ENCODE measurements at places on chromosomes 13 and 19.

- DNase-seq: no peak
Observed at GRCh38 chr13:35309706-35310105, 166.8 kb downstream of the MAB21L1 start.

DNA sequence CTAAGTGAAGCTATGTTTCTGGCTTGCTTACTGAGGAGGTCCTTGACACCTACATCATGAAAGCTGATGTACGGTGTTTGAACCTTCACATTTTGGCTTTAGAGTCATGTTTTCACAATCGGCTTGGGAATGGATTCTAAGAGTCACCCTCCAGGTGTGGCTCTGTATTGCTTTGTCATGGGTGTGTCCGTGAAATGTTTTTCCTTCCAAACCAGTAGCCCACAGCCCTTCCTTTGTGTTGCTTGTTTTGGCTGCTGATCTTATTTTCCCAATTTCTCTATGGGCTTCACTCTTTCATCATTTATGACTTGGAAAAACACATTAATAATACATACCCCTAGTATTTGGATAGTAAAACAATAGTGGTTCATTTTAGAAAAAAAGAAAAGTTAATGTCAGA lies 240.6 kb downstream of the GGACT start:
- DNase-seq: no peak

DNA sequence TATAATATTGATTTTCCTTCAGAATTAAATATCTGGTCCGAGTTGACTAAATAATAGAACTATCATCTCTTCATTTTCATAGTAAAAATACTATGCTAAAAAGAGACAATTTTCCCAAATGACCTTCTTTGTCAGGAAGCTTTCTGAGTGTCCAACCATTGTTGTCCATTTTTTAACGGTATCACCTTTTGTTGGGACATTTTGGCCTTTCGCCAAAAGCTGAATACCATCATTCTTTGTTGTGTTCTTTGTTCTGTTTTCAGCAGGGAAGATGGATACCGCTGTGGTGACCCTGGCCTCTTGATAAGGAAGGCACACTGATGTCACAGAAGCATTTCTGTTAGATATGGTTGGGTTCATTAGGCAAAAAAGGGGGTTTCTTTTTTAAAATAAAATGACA lies 654.4 kb upstream of the GPC6 start:
- no peak for DNase-seq

DNA sequence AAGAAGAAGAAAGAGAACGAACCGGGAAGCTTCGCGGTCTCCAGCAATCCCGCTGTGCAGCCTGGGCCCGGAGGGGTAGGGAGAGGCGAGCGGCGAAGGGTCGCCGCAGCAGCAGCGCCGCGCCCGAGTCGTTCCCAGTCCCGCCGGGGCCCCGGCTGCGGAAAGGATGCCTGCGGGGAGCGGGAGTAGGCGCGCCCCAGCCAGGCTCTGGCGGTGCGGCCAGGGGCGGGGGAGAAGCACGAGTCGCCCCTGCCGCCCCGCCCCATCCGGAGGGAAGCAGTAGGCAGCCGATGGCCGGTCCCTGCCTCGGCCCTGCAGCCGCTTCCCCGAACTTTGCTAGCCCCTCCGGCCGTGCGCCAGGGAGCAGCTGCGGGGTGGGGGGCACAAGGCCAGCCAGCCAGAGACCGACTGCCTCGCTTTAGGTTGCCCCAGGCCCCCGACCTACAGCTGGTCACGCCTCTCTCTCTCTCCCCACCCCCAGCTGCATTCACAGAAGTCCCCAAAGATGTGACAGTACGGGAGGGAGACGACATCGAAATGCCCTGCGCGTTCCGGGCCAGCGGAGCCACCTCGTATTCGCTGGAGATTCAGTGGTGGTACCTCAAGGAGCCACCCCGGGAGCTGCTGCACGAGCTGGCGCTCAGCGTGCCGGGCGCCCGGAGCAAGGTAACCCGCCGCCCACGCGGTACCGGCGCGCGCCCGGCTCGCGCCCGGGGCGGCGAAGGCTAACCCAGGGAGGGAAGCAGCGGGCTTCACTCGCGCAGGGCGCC lies 1.1 kb downstream of the VSTM2B start:
- DNase-seq: no peak

- no peak for DNase-seq
Observed at GRCh38 chr13:102724923-102725322, 30.1 kb upstream of the METTL21C start.

GRCh38 chr19:49887665-49888509 lies 8.8 kb downstream of the IL4I1 start:
- DNase-seq: no peak

GRCh38 chr19:10812902-10813404 lies 23.1 kb downstream of the TMED1 start:
- DNase-seq: no peak

- no peak for DNase-seq
Observed at GRCh38 chr19:43777163-43777695, 3.5 kb downstream of the KCNN4 start.

- DNase-seq: no peak
Observed at GRCh38 chr13:50594276-50595051, 249.0 kb downstream of the DLEU7 start.

DNA sequence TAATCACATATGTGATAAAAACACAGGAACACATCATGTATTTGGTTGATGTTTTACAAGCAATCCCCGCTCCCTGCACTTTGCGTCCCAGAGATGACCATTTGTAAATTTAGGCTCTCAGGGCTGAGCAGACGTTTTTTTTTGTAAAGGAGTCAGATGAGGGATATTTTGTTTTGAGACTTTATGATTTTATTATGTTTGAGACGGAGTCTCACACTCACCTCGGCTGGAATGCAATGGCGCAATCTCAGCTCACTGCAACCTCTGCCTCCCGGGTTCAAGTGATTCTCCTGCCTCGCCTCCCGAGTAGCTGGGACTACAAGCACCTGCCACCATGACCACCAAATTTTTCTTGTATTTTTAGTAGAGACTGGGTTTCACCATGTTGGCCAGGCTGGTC lies 1.4 kb downstream of the TLE6 start:
- no peak for DNase-seq

- no peak for DNase-seq
Observed at GRCh38 chr19:48368936-48369335, 4.8 kb downstream of the SYNGR4 start.

DNA sequence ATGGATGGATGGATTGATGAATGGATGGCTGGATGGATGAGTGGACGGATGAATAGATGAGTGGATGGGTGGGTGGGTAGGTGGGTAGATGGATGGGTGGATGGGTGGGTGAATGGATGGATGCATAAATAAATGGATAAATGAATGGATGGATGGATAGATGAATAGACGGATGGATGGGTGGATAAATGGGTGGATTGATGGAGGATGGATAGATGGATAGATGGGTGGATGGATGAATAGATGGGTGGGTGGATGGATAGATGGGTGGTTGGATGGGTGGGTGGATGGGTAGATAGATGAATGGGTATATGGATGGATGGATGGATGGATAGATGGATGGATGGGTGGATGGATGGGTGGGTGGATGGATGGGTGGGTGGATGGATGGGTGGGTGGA lies 84.9 kb upstream of the ZNF536 start:
- no peak for DNase-seq

- no peak for DNase-seq
Observed at GRCh38 chr13:83877651-83878355, 4.5 kb downstream of the SLITRK1 start.

- peak; percentile 47 for DNase-seq
Observed at GRCh38 chr19:32570081-32570785, 10.8 kb upstream of the PDCD5 start.

GRCh38 chr13:69580255-69580654 lies 527.4 kb upstream of the ATXN8OS start:
- DNase-seq: no peak

- DNase-seq: no peak
Observed at GRCh38 chr13:25881136-25881926, 170.5 kb downstream of the SHISA2 start.

DNA sequence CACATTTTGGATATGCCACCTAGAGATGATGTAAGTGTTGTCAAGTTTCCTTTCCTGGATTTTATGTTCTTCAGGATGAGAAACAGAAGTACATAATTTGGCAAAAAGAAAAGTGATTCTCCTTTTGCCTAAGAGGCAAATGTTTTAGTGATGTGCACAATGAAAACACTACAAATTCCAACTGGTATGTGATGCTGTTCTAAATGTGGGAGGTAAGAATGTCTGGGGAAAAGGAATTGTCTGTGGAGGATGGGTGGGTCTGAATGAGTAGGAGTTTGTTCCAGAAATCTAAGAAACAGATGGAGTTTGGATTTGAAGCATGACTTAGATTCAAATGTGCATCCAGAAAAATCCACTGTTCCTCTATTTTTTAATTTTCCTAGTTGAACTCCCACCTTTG lies 473.6 kb upstream of the SPRY2 start:
- DNase-seq: no peak

- DNase-seq: no peak
Observed at GRCh38 chr13:23796551-23796950, 92.6 kb downstream of the MIPEP start.

GRCh38 chr13:76609643-76610042 lies 276.6 kb downstream of the KCTD12 start:
- DNase-seq: no peak

DNA sequence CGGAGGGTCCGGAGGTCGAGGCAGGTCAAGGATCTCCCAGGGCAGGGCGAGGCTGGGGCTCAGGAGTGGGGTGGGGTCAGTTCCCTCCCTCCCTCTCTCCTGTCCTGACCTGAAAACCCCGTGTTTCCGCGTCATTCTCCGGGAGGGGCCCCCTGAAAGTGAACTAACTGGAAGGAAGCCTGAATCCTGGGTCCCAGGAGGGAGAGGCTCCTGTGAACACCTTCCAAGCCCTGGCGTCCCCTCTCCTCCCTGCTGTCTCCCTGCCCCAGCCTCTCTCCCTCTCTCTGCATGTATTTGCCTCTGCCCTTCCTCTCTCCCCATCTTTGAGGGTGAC lies 741 bp upstream of the CADM4 start:
- no peak for DNase-seq

DNA sequence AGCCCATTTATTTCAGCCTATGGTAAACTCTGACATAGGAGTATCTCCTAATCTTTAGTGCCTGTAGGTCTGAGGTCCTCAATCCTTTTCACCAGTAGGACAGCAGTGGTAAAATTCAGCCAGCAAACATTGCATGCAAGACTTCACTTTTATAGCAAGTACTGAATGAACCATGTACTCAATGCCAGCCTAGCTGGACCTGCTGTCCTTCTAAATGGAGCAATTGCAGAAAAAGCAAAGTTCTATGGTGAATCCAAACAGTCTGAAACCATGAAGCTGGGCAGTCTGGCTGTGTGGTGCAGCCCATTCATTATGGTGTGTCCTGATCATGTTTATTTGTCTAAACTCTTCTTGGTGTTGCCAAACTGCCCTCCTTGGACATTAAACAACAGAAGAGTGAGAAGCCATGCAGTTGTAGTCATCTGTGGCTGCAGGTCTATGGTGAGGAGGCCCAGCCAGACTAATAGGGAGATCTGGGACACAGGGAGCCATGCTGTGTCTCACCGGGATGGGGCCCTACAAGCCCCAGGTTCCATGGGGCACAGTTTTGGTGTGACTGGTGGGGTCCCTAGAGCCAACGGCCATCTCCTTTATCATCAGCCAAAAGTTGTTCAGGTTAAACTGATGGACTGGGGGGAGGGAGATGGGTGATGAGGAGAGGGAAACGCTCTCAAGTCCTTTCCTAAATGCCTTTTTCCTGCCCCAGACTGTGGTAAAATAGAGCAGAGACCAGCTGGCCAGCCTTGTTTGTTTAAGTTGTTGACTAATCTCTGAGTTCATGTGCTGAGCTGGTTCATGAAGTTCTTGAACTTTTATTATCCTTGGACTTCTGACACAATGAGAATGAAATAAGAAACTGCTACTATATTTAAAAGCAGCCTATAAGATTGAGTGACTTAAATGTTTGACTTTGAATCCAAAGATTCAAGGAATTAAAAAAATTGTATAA lies 20.6 kb upstream of the TNFSF11 start:
- DNase-seq: no peak

DNA sequence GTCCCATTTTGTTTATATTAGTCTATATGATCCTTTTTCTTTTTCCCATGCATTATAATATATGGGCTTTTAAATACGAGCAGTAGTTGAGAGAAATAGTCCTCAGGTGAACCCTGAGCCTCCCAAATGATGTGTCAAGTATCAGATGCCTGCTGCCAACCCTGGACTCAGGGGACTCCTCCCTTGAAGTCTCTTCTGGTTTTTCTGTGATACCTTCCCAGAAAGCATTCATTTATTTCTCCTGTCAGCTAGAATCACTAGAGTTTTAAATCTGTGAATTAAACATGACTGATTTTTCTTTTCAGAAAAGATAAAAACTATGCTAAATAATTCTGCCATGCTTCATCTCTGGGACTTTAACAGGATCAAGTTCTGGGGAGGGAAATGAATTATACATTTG lies 184.6 kb downstream of the LIG4 start:
- no peak for DNase-seq

GRCh38 chr13:30848332-30849027 lies 57.6 kb upstream of the MEDAG start:
- DNase-seq: no peak

DNA sequence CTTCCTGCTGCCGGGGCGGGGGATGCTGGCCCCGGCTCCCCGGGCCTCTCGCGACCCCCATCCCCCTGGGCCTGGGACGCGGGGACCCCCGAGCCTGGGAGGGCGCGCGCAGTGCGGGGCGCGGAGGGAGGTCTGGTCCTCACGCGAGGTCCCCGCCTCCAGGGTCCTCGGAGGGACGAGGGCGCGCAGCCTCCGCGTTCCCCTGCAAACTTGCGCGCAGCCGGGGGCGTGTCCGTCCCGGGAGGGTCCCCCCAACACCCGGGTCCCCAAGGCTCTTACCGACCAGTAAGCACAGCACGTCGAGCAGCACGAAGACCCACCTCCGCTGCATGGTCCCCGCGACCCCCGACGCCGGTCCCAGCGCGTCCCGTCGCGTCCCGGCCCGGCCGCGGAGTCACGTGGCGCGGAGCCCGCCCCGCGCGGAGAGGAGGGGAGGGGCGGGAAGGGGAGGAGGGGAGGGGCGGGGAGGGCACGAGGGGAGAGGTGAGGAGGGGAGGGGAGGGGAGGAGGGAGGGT lies at the start of gene PLPP2:
PLPP2 (minus strand) TSS at position 398 of the 516 bp plus-strand sequence; CDS start at position 331, 67 bp downstream.
- DNase-seq: no peak

- no peak for DNase-seq
Observed at GRCh38 chr19:50725218-50725910, 2.2 kb downstream of the CLEC11A start.

DNA sequence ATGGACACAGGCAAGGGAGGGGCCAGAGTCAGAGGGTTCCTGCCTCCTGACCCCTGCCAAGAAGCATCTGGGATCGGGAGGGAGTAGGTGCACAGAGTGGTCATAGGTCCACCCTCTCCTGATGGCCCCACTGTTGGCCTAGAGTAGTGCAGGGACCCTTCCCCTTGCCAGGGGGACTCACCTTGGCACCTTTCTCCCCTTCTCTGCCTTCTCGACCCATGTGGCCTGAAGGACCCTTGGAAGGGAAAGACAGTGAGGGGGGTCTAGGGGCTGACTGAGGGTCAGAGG lies 33.3 kb upstream of the OLFM2 start:
- DNase-seq: no peak

DNA sequence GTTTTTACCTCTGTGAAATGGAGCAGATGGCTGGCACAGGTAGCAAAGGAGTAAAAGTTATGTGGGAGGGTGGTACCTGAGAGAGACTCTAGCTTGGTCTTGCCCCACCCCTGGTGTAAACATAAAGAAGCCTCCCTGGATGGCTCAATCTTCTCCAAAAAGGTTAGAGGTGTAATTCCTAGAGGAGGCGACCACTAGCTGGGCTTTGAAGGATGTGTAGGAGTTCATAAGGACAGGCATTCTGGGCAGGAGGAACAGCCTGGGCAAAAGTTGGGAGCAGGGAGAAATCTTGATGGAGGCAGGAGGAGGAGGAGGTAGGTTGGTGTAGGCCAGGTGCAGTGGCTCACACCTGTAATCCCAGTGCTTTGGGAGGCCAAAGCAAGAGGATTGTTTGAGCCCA lies 7.8 kb upstream of the ICAM4 start:
- no peak for DNase-seq

- no peak for DNase-seq
Observed at GRCh38 chr13:43874504-43875092, 4.9 kb downstream of the CCDC122 start.

All from ovary (tissue), 10 donors.